ENCODE measurements at places on chromosomes 4 and X.

GRCh38 chr4:125505621-125506020 lies 190.9 kb downstream of the FAT4 start:
- DNase-seq = no peak

DNA sequence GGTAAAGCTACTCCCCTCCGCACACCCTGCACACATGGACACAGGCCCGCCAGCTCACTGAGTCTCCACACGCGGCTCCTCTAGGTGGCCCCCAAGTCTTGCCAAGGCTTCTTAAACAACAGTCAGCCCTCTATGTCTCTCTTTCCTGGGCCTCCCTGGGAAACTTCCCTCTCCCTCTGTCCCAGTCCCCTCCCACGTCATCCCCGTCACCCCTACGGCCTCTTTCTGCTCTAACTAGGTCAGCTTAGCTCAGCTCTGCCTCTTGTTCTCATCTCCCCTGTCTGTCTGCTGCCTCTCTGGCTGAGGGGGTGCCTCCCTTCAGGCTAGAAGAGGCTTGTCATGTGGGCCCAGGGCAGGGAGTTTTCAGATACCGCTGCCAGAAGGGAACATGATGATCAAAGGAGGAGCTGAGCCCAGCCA lies 38.8 kb downstream of the SEPTIN6 start:
- peak; percentile 7 for DNase-seq

GRCh38 chr4:773214-773613 lies 52.7 kb downstream of the CPLX1 start:
- DNase-seq = no peak

- no peak for DNase-seq
Observed at GRCh38 chr4:108116423-108117168, 52.1 kb downstream of the LEF1 start.

GRCh38 chr4:7167706-7168105 lies 24.6 kb upstream of the SORCS2 start:
- no peak for DNase-seq

DNA sequence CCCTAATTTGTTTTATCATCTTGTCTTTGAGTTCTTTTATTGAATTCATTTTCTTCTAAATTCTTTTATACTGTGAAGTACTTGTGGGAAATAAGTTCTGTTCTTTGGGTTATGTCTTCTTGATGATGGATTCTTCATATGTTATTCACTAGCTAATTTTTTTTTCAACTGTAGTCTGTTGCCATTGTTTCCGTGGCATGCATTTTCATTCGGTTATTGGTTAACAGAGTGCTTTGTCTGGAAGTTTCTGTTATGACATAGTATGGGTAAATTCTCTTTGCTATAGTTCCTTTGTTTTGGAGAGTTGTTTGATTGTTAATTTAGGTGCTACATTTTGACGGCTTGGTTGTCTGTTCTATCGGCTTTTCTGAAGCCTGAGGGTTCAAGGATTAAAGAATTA lies 184.9 kb upstream of the AADAT start:
- DNase-seq = no peak

DNA sequence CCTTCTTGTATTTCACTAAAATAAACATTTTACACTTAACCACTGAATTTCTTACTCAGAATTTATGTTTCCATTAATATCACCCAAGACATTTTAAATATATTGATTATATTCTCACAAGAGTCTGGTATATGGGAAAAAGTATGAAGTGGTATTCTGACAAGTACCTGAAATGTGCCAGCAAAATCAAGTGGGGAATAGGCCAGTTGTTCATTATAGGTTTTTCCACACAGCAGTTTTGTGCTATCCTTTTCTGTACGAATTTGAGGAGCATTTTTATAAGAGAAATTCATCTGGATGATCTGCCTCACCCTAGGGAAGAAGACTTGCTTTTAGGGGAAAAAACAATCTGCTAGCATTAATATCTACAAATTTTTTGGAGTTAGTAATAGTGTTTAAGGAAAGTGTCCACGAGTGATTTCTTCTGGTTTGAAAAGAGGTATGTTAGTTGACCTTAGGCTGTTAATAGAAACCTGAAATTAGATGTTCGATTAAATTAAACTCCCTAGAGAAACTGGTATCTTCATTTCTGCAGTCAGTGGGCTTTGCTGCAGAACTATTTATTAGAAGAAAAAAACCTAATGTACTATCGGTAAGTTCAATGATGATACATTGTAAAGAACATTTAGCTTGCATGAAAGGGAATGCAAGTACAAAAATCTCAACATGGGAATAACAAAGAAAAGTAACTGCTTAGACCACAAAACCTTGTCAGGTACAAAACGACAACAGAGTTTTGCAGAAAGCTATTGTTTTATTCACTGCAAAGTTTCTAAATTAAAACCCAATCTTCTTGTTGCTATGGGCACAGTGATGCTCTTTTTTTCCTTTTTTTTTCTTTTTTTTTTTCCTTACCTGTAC lies 1.8 kb downstream of the KLF3 start:
- DNase-seq = no peak

- DNase-seq = no peak
Observed at GRCh38 chrX:129493643-129494042, 29.6 kb downstream of the SMARCA1 start.

DNA sequence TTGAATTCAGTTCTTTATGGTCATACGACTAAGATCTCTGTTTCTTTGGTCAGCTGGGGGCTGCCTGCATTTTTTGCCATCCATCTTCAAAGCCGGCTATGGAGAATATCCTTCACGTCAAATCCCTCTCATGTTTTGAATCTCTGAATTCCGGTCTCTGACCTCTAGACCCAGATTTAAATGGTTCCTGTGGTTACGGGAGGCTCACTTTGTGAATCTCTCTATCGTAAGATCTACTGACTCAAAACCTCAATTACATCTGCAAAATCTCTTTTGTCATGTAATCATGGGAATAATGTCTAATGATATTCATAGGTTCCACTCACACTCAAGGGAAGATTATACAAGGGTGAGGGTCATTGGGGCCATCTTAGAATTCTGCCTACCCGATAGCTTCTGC lies 5.7 kb upstream of the MPC1L start:
- DNase-seq = no peak

GRCh38 chrX:103792916-103793544 lies 16.4 kb downstream of the PLP1 start:
- no peak for DNase-seq

- no peak for DNase-seq
Observed at GRCh38 chr4:152256996-152257395, 278.9 kb downstream of the FBXW7 start.

Data from prostate gland (tissue), 2 donors.